ENCODE measurements at places on chromosomes 16 and 17. TPM values are rescaled to one million over a fixed set of nuclear protein-coding genes. Genes with fewer than 3 reads are reported as not detected.

Gene SYCE1L
- total RNA-seq = 7.6 TPM

Gene HOXB2
- 0.63 TPM for total RNA-seq

Gene RNF157
- 9.4 TPM for total RNA-seq

Gene CCDC182
- total RNA-seq = not detected

Gene ASPA
- not detected for total RNA-seq

Gene FA2H
- 27.5 TPM for total RNA-seq

Gene CPHXL2
- not detected for total RNA-seq

Gene P2RX1
- total RNA-seq = not detected
